Panc1 (cell line): ENCODE measurements at places on chromosomes 4 and X.

- DNase-seq, result no peak
These were observed 1892.5 kb upstream of the ADGRL3 start for GRCh38 chr4:59307609-59308008.

- no peak for DNase-seq
These were observed 587.1 kb upstream of the CPEB2 start for GRCh38 chr4:14415146-14415545.

DNA sequence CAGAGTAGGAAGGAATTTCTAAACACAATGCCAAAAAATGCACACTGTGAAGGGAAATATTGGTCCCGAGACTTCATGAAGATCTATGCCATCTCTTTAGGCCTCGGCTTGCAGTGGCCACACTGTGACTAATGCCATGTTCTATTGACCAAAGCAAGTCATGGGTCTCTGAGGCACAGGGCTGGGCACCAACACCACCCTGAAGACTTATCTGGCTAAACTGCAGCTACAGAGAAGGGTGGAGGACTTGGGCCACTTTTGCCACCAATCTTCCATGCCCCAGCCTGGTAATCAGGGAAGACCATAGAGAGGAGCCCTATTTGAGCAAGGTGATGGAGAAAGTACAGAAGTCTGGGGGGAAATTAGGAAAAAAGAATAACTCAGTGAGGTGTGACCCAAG lies 42.1 kb downstream of the HMX1 start:
- DNase-seq, result no peak

GRCh38 chr4:102598086-102598761 lies 97.1 kb downstream of the NFKB1 start:
- DNase-seq, result no peak

- no peak for DNase-seq
These were observed 147.8 kb upstream of the PSAPL1 start for GRCh38 chr4:7582313-7583097.

DNA sequence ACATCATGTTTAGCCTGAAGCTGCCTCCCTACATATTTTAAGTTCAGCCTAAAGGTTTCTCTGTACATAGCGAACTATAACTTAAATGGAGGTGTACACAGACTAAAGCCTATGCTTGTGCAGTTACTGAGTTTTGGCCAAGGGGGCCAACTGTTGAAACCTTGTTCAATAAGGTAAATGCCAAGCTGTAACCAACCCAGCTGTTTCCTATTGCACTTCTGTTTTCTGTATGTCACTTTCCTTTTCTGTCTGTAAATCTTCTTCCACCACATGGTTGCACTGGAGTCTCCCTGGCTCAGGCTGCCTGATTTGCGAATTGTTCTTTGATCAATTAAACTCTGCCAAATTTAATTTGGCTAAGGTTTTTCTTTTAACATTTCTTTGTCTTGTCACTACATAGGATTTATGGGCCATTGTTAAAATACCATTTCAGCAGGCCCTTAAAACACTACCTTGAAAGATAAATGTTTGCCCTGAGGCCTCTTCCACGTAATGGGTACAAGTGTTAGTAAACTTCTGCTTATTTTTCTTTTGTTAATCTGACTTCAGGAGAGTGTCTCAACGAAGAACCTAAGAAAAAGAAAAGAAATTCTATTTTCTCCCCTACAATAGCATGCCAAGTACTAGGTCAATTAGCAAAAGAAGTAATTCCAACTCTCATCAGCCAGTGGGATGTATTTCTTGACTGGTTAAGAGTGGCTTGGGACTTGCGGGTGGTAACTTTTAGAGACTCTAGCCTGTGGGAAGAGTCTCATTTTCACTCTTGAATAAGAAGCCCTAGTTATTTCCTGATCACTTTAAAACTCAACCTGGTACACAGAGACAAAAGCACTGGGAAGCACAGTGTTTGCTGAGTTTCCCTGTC lies 45.7 kb upstream of the PRSS12 start:
- DNase-seq, result no peak

DNA sequence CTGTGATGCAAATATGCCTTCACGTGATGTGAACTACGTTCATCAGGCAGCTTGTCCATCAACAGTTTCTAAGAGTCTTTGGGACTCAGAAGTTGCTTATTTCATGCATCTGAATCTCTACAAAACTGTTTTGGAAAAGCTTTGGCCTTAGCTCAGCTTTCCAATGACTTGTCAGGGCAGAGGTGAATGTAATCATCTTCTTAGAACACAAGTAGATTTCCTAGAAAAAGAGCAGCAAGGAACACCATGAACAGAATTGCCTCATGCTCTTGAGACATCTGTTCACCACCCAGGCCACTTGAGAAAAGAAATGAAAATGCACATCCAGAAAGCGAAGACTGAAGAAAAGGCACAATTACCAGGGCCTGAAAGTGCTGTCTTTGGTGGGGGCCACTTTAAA lies 105.8 kb upstream of the PDHA1 start:
- no peak for DNase-seq

GRCh38 chr4:25421816-25422525 lies 44.9 kb downstream of the ANAPC4 start:
- no peak for DNase-seq
